Hematopoietic multipotent progenitor cell (in vitro differentiated cells): ENCODE measurements at places on chromosomes 1 and 21. TPM values are rescaled to one million over a fixed set of nuclear protein-coding genes. Genes with fewer than 3 reads are reported as not detected.
A peak's percentile ranks its signal among the peaks of the same experiment; 100 is the strongest.

The OLFM3 gene
- total RNA-seq: 0.27 TPM

The KCNK2 gene
- not detected for total RNA-seq

The TMPRSS15 gene
- total RNA-seq: not detected

The BSND gene
- not detected for total RNA-seq

The S100A5 gene
- 0.27 TPM for total RNA-seq

The FCRL6 gene
- under 0.01 TPM for total RNA-seq

The NDUFV3 gene
- total RNA-seq: 29.9 TPM

The KRTAP19-3 gene
- total RNA-seq: not detected

The AGT gene
- not detected for total RNA-seq

The S100A7A gene
- not detected for total RNA-seq

The KCNK1 gene
- under 0.01 TPM for total RNA-seq

The COL8A2 gene
- total RNA-seq: 0.81 TPM

The GJA8 gene
- total RNA-seq: not detected

DNA sequence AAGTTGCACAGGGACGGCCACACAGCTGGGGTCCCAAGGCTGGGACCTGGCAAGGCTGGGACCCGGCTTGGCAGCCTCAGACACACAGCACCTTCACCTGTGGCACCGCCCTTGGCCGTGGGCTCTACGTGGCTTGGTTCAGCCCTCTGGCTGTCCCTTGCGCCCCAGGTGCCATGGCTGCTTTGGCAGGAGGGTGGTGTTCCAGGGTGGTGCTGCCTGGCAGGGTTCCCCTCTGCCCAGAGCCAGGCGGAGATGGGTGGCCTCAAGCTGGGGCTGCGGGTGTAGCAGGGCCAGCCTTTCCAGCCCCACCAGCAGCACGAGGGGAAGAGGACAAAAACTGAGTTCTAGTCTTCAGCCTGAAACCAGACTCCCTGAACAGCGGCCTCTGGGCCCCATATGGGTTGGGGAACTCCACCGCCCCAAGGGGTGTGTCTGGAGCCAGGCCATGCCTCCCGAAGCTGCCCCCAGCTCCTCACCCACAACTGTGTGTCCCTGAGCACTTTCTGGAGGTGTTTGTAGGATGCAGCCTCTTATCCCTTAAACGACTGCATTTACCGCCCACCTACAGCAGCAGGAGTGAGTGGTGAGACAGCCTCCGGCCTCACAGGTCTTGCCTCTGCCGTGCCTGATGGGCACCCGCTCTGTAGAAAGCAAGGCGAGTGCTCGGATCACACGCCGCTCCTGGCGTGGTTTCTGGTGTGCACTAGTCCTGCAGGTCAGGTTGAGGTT is 92.3 kb downstream of the PDE9A start:
- peak; percentile 18 for DNase-seq

GRCh38 chr1:46603481-46603857 is 599 bp downstream of the MKNK1 start:
- DNase-seq: no peak

GRCh38 chr1:201011616-201012015 is 11.9 kb downstream of the KIF21B start:
- DNase-seq: no peak

DNA sequence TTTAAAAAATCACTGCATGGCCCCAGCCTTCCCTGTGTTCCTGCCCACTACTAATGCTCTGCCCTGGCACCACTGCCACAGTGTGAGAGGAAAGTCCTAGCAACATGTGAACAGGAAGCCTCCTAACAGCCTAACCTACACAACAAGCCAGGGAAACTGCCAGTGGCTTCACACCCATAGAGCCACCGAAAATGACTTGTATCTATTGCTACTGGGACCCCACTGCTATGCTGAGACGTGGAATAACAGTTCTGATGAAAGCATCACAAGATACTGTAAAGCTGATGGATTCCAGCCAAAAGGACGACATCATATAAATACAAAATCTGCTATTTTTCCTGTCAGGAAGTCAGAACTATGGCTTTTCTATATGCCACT is 74.9 kb downstream of the JAK1 start:
- DNase-seq: no peak

DNA sequence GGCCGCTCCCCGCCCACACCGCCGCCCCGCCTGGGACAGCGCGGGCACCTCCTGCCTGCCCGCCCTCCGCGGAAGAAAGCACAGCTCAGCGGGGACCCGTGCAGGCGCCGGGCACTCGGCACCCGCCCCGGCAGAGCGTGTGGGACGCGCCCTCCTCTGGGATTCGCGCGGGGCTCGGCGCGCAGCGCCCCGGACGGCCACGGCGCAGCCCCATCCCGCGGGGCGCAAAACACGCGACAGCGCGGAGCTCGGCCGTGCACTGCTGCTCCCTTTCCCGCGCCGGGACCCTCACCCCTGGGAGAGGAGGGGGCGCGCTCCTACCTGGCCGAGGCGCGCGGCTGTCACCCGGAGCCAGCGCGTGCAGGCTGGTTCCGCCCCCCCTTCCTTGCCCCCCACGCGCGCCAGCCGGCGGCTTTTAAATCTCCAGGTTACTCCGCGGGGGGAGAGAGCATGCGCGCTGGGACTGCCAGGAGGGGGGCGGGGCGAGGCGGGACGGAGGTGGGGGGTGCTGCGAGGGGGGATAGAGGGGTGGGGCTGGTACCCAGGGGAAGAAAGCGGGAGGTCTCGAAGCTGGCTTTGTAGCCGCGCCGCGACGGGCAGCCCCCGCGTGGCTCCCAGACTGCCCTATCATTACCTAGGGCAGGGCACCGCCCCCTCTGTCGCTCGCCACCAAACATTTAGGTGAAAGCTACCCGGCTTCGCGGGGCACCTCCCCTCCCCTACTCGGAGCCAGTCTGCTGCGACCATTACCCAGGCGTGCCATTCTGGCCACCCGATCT is at the start of gene SLC45A3:
Gene SLC45A3 (minus strand): TSS at position 437 of the 779 bp plus-strand sequence. CDS start 15,853 bp downstream, outside the sequence.
- peak; percentile 65 for DNase-seq

GRCh38 chr1:46169811-46170454 is 5.0 kb upstream of the TSPAN1 start:
- no peak for DNase-seq

DNA sequence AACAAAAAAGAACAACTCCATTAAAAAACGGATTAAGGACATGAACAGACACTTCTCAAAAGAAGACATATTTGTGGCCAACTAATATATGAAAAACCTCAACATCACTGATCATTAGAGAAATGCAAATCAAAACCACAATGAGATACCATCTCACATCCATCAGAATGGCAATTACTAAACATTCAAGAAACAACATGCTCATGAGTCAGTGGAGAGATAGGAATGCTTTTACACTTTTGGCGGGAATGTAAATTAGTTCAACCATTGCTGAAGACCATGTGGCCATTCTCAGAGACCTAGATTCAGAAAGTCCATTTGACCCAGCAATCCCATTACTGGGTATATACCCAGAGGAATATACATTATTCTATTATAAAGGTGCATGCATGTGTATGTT is 1442.6 kb upstream of the B3GALT2 start:
- DNase-seq: no peak

- DNase-seq: no peak
Measured at GRCh38 chr1:57518496-57518895, 94.6 kb upstream of the DAB1 start.

GRCh38 chr1:68321084-68321685 is 88.9 kb upstream of the WLS start:
- DNase-seq: no peak

DNA sequence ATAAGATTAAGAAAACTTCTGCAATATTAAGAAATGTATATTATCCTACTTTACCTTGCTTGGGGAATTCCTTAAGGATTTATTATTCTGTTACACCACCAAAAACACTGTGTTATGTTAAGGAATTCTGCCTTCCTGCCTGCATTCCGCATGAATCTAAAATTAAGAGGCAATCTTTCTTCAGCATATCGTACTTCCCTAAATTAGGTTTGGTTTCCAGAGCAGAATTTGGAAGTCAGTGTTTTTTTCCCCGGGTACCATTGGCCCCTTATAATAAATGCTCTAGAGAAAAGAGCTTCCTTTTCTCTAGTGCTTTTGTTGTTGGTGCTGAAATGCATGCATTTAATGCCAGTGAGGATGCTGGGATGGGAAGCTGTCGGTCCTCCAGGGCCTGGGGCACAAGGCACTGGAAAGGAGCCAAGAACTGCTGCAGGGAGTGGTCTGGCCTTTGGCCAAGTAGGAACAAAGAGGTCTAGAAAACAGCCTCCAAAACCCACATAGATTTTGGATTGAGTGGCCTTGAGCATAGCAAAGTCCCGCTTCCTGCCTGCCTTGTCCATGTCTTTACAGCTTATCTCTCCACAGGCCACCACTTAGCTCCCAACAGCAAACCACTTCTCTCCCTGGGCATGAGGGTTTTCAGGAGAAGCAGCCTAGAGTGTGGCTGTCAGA is 69.9 kb downstream of the RRAGC start:
- DNase-seq: no peak

- no peak for DNase-seq
Measured at GRCh38 chr1:155975375-155976061, 2.8 kb downstream of the ARHGEF2 start.

- no peak for DNase-seq
Measured at GRCh38 chr21:36700971-36701755, 2.2 kb downstream of the SIM2 start.

DNA sequence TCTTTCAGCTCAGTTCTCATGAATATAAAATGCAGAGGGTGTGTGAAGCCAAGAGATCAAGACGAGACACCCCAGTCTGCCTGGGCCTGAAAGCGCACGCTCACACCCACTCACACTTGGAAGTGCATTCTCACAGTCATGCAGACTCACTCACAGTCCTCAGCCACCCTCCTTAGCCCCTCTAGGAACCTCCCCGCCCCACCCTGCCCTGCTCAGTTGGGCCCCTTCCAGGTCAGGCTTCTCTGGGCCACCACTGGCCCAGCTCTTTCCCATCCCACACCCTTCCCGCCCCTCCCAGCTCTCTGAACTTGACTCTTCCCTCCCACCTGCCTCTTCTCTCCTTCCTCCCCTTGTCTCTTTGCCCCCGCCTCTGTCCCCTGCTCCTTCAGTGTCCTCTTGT is 93.8 kb downstream of the EPHB2 start:
- no peak for DNase-seq

DNA sequence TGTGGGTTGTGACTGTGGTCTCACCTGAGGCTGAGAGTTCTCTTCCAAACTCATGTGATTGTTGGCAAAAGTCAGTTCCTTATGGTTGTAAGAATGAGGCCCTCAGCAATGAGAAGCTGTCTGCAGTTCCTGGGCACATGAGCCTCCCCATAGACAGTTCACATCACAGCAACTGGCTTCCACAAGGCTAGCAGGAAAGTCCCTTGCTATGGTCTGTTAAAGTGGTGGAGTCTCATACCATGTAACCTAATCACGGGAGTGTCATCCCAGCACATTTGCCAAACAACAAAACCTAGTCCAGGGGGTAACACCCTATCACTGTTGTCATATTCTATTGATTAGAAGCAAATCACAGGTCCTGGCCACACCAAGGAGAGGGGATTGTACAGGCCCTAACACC is 163.8 kb downstream of the BACH1 start:
- no peak for DNase-seq

- no peak for DNase-seq
Measured at GRCh38 chr1:54806931-54807611, 5.9 kb upstream of the TTC22 start.

DNA sequence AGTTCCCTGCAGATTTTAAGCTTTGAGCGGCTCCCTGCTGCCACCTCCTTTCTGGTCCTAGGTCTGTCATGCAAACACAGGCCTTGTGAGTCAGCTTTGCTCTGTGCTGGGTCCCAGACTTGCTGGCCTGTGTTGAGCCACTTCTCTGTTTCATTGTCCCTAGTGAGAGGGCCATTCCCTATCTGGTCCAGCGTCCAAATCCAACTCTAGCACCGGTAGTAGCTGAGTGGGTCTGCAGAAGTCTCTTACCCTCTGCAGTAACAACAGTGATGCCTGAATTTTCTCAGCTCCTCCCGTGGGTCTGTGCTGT is 5.8 kb downstream of the TTC22 start:
- no peak for DNase-seq

GRCh38 chr1:60133848-60134247 is 60.3 kb upstream of the C1orf87 start:
- no peak for DNase-seq

GRCh38 chr1:191963286-191963685 is 195.0 kb upstream of the RGS18 start:
- DNase-seq: peak; percentile 46

- DNase-seq: no peak
Measured at GRCh38 chr1:156113282-156113950, 1.1 kb upstream of the LMNA start.

DNA sequence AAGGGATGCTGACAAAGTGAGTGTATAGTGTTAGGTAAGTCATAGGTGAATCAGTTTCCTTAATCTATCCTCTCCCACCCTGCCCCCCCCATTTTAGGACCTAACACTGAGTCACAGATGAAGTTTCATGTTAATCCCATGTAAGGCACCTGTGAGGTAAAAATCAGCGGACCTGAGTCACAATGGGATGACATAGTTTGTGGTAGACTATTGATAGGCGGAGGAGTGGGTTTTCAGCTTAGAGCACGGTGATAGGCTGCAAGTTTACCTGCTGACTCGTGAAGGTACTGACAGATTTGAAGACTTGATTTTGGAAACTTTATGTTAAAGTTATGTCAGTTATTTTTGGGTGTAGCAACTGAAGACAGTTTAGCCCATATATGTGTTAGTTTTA is 1.7 kb downstream of the TOR1AIP1 start:
- peak; percentile 37 for DNase-seq

DNA sequence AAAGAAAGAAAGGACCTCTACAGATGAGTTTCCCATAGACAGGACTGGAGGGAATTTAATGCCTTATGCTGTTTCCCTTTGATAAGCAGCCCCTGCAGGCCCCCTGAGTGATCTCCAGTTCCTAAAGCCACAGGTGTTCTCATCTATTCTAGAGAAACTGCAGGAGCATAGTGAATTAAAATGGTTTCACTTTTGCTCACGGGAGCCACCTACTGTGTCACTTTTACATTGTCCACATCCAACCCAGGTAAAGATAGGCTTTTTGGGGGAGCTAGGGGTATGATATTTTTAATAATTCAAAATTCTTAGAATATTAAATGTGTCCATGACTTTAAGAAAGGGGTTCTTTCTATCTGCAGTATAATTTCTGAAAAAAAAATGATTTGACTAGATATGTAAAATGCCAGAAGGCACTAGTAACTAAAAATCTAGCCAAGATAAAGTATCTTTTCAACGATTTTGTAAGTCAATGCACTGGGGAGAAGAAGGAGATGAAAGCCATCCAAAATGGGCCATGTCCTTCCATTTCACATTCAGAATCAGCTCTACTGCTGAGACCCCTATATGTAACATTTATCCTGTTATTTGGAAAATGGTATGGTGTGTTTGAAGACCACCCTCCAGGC is 267.3 kb upstream of the DUSP10 start:
- peak; percentile 53 for DNase-seq

DNA sequence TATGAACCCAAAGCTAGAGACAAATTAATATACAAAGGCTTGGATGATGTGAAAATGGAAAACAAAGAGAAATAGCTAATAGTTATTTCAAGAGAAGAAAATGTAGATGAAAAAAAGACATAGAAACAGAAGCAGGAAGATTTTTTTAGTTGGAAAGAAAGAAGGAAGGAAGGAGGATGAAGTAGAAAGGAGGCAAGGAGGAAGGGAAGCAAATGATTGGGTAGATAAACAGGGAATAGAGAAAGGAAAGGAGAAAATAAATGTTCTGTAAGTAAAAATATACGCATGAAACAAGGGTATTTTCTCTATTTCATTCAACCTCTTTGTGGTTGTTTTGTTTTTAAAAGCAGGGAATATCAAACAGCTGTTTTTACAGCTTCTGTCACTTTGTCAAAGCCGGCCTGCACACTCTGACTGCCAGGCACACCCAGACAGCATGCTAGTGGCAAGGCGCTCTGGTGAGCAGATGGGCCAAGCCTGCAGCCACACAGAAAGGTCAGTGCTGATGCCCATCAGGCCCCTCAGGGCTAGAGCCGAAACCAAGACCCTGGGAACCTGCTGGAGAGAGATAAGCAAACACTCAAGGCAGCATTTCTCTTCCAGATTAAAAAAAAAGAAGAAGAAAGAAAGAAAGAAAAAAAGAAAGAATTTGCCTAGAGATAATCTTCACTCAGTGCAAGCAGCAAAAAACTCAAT is 72.9 kb upstream of the CTTNBP2NL start:
- no peak for DNase-seq
